ENCODE measurements at places on chromosomes 7 and 10.

DNA sequence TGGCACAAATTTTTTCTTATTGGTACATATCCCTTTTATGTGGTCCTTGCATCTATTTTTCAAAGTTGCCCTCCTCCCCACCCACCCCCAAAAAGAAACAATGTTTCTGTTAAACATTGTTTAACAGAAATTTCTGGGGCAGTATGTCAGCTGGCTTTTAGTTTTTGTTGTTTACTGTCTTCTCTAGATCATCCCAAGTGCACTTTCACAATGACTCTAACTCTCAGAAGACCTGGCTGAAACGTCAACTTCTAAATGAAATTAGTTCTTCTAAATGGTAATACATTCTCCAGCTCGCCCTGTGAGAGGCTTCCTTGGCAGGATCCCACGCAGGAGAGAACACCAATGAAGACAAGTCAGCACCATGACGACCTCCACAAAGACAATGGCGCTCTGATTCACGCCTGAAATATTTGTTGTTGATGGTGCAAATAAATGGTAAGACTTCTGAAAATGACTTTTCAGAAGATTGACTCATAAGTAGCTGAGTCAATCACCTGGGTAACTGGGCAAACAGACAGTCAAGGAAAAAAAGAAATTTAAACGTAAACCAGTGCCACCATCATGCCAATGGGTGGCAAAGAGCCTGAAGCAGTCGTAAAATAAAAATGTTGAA lies 293.7 kb downstream of the FZD1 start:
- no peak for DNase-seq

GRCh38 chr7:132488634-132489302 lies 87.5 kb downstream of the PLXNA4 start:
- no peak for DNase-seq

DNA sequence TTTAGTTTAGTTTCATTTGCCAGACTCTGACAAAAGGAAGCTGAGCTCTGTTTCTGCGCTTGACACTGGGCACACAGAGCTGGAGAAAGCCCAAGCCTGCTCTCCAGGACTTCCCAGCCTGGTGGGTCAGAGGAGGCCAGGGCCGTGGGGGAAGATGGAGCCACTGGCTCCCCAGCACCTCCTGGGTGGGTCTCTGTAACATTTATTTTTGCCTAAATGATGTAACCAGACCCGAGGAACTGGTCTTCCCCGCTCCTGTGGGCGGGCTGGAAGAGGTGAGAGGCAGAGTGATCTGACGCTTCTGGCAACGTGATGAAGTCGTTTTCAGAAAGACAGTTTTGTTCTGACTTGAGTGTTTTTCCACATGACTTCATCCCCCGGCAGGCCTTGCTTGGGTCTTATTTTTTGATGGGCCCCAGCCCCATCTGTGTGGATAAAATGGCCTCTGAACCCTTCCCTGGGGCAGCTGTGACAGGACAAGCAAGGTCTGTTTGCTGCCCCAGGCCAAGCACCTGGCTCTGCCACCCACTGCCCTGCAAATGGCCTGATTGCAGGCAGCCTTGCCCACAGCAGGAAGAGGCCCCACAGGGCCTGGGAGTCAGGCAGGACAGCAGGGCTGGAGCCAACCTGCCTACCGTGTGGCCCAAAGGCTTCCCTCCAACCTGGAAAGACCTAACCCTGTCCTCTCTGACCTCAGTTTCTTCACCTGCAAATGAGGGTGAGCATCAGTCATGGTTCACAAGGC lies 304.9 kb upstream of the ZMIZ1 start:
- DNase-seq = no peak

GRCh38 chr10:101444058-101444898 lies 90.3 kb downstream of the BTRC start:
- no peak for DNase-seq

- DNase-seq = peak; percentile 40
Measured at GRCh38 chr7:8261711-8262695, at the start of gene ICA1. ICA1 (minus strand) TSS chr7:8262167; CDS start chr7:8235926, 26,241 bp downstream.

DNA sequence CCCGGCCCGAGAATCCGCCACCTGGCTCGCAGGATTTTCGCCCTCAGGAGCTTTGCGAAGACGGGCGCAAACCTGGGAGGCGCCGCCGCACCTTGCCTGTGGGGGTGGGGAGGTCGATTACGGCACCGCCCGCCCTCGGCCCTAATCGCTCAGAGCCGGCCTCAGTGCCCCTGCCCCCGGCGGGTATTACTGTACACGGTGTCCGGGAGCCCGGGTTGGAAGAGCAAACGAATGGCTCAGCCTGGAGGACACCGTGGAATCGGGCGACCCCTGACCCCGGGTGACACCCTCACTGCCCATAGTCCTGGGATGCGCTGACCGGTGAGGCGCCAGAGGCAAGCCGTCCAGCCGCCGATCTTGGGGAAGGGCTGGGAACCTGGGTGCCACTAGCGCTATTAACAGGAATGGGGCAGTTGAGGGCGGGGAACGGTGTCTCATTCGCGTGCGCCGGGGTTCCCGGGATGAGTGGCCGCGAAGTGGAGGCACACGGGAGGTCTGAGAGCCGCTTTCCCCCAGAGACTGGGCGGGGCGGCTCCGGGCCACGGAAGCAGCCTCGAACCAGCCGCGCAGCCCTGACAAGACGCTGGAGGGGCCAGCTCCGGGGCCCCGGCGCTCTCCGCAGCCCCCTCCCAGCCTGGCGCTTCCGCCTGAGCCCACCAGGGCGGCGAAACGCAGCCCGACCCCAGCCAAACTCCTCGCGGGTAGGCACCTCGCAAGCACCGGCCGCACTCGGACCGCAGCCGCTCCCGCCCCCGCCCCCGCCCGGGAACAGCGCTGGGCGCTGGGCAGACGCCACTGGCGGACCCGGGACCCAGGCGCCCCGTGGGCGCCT lies 167.5 kb downstream of the NRF1 start:
- DNase-seq = no peak

- DNase-seq = no peak
Measured at GRCh38 chr10:13087986-13088618, 11.9 kb upstream of the OPTN start.

DNA sequence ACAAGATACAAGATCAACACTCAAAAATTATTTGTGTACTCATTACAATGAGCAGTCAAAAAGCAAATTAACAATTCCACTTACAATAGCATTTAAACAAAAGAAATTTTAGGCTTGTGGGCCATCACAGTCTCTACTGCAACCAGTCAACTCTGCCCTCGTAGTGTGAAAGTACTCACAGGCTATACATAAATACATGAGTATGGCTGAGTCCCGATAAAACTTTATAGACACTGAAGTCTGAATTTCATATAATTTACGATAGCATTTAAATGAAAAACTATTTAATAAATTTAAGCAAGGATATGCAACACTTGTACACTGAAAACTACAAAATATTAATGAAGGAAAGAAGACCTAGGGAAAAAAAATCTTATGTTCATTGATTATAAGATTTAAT lies 90.1 kb downstream of the ZNF33B start:
- no peak for DNase-seq

- no peak for DNase-seq
Measured at GRCh38 chr7:156650042-156650441, 9.5 kb downstream of the RNF32 start.

- DNase-seq = no peak
Measured at GRCh38 chr10:117928281-117928680, 118.5 kb downstream of the RAB11FIP2 start.

GRCh38 chr7:140031364-140031763 lies 31.4 kb downstream of the PARP12 start:
- no peak for DNase-seq

GRCh38 chr10:5828725-5829124 lies 15.5 kb upstream of the GDI2 start:
- no peak for DNase-seq

DNA sequence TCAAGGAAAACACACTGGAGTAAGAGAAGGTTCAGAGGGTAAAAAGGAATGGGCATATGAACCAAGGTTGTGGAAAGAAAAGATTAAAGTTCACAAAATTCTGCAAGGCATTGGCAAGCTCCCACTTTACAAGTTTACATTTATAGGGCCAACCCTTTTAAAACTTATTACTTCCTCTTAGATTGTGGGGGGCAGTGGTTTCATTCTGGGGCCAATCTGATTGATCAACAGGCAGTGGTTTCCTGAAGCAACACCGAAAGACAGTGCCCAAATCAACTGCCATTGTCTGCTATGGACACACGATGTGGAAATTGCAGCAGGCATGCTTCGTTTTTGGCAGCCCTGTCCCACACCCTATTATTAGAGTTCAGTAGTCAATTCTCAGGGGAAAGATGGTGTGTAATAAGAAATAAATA lies 154.0 kb downstream of the SGMS1 start:
- DNase-seq = no peak

DNA sequence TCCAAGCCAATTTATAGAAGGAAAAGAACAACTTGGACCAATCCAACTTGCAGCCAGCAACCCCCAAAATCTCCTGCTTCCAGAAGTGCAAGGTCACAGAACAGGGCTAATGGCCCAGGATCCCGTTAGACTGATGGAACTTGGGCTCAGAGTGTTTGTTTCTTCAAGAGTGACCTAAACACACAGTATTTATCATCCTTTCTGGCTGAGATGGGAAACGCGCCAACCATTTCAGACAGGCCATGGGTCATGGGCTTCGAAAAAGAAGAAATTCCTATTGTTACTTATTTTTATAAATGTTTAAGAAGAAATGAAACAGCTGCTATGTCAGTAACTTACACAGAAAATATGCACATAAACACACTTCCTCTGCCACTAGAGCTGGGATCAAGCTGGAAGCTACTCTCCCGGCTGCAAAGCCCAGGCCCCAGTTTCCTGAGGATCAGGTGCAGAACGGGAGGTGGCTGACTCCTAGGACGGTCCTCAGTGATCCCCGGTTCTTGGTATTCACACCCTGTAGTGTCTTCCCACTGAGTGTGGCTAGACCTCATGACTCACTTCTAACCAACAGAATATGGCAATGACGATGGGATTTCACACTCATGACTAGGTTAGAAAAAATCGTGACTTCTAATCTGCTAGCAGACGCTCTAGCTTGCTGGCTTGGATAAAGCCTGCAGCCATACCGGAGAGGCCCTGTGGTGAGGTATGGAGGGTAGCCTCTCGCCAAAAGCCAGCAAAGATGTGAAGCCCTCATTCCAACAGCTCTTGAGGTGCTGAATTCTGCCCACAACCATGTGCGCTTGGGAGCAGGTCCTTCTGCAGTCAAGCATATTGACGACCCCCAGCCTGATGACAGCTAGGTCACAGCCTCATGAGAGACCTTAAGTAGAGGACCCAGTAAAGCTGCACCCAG lies 60.2 kb downstream of the CHST15 start:
- no peak for DNase-seq

- DNase-seq = no peak
Measured at GRCh38 chr7:73954861-73955260, 73.1 kb upstream of the ELN start.

DNA sequence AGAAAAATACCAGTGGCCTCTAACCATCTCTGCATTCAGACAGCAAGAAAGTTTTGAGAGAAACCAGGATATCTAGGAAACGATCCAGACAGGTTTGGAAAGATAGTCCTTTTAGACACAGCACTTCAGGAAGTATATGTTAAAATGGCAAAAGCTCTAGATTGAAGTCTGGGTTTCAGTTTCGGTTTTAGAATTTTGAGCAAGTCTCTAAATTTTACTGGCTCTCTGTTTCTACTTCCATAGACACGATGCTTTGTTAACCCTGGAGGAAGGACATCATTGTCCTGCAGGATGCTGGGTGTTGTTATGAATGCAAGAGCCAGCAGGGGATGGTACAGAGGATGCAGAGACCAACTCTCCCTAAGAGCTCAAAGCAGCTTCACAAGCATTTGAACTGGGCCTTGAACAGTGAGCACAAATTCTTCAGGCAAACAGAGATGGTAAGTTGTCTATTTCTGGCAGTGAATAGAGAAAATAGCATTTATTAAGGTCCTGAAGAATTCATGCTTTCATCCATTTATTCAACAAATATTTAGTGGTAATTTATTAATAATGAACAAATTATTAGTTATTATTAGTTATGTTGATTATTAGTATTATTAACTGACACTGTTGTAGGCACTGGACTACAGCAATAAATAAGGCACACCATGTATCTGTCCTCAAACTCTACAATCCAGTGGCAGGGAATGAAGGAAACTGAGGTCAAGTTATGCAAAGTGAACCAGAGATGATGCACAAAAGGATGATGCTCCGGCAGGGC lies 152.7 kb upstream of the NRP1 start:
- DNase-seq = no peak

DNA sequence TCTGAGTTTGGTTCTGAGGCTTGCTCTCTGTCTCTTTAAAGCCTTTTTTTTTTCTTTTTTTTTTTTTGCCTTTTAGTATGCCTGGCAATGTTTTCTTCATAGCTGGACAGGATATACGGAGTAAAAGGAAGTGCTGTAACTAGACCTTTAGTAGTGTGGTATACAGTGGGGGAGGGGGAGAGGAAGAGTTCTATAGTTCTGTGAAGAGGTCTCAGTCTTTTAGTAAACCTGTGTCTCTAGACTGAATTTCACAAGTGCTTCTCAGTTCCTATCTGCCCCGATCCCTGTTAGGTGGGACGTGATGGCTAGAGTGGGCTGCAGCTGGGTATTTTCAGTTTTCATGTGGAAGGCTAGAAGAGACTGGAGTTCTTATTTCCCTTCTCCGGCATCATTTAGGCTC lies 3.1 kb upstream of the ABCC2 start:
- no peak for DNase-seq

Data from mesothelial cell of epicardium (in vitro differentiated cells).